ENCODE measurements at places on chromosomes 13 and 19. TPM values are rescaled to one million over a fixed set of nuclear protein-coding genes. Genes with fewer than 3 reads are reported as not detected.
A peak's percentile ranks its signal among the peaks of the same experiment; 100 is the strongest.

- DNase-seq, result no peak
Observed at GRCh38 chr13:79386125-79386826, 19.8 kb downstream of the RBM26 start.

- DNase-seq, result no peak
Observed at GRCh38 chr13:45381196-45381595, 37.0 kb downstream of the SLC25A30 start.

GRCh38 chr13:93865235-93865634 lies 614.2 kb downstream of the DCT start:
- no peak for DNase-seq

IRGC gene
- not detected for total RNA-seq

SIGLEC12 gene
- total RNA-seq, result not detected

GRCh38 chr13:28983641-28984040 lies 163.5 kb downstream of the MTUS2 start:
- DNase-seq, result no peak

GRCh38 chr13:46121033-46121432 lies 16.2 kb upstream of the CPB2 start:
- DNase-seq, result no peak

ADGRE3 gene
- not detected for total RNA-seq

CYP4F2 gene
- total RNA-seq, result 0.59 TPM

CARM1 gene
- total RNA-seq, result 51.7 TPM

GRCh38 chr19:19884583-19884982 lies 16.2 kb upstream of the ZNF93 start:
- no peak for DNase-seq

DNA sequence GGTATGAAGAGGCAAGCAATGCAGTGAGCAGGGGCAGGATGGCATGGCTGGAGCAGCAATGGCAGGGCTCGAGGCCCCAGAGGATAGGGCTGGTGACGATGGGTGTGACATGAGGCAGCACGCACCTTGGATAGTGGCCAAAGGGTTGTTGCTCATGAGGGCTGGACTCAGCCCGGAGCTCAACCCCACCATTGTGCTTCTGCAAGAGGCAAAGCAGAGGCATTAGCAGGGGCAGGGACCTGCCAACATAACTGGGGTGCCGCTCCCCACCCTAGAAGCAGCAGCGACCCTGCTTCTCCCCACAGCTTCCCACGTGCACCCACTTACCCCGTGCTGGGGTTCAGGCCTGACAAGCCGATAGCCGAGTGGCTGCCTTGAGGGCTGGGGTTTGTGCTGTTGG lies 15.8 kb downstream of the ZNF574 start:
- DNase-seq, result peak; percentile 68

- DNase-seq, result peak; percentile 14
Observed at GRCh38 chr19:56119582-56119978, 1.5 kb downstream of the ZNF787 start.

CASP14 gene
- total RNA-seq, result not detected

C13orf42 gene
- total RNA-seq, result not detected

DNA sequence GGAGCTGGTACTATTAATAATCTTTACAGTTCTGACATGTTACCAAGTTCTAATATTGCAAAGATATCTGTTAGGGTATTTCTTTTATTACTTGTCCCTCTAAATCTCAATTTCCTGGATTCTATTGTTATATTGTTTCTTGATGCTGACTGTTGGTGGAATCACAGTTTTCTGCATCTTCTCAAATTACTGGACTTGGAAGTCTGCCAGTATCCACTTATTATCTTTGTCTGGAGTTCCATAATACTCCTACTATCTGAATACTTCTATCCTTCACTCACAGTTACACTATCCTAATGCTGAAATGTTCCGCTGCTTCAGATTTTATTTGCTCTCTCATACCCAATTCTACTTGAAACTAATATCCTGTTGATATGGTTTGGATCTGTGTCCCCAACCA lies 1985.7 kb upstream of the PRR20A start:
- peak; percentile 2 for DNase-seq
